Natural killer cell (primary cell): ENCODE measurements at places on chromosomes 4 and X.

DNA sequence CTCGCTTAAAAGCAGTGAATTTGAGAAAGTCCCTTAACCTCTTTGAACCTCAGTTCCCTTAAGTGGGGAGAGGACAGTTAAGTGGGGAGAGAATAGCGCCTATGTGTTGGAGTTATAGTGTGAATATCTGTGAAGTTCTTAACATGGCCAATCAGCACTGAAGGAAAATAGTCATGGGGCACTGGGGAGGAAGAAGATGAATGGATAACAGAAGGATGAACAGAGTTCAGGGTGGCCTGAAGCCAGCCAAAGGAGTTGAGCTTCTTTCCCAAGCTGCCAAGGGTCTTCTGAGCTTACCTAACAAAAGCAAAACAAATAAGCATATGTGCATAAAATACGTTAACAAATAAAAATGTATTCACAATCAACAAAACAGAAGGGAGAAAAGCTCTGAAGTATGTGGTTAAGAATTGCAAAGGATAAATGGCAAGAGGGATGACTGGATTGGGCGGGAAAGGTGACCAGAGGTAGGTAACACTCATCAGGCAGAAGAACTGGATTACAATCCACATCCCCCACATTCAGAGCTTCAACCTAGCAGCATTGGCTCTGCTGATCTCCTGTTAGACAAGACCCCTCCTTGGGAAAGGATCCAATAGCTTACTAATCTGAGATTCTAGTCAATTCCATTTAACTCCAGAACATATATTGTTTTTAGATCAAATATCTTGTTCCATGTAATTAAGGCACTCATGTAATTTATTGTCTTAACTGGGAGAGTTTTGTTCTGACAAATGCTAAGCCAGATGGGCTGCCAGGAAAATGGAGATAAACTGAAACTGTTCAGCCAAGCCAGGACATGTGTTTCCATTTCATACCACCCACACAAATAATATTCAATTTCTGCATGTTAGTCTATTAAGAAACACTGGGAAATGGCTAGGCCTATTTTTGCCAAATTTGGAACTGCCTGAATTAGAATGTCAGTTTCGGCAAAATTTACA lies 221.2 kb downstream of the LDB2 start:
- no peak overlapping the region for H3K27ac ChIP-seq
- no peaks in the 10 kb centered on the region for H3K27me3 ChIP-seq
- no peaks in the 10 kb centered on the region for H3K36me3 ChIP-seq
- H3K4me1 ChIP-seq = no peaks in the 10 kb centered on the region
- DNase-seq = no peak

DNA sequence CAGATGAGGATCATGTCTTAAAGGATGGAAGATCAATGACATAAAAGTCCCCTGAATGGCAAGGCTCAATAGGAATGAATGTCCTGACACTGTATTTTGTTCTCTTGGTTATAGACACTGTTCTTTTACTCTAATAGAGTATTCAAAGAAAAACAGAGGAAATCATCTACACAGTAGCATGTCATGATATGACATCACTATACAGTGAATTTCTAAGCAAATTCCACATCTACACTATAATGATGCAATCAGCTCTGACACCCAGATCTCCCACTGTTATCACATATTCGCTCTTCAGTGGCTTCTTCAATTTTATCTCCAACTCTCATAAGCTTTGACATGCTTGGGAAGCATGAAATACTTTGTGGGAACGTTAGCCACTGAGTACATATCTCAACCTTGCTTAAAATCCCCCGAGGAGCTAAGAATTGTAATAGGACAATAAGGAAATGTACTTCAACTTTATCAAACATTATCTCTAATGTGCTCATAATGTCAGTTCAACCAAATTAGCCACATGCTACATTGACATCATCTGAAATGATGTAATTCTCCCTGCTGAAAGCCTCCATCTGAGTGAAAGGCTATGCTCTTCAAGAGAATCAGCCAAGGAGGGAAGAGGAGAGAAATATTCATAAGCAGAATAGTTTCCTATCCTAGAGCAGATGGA lies 139.6 kb upstream of the PTCHD1 start:
- H3K4me1 ChIP-seq = no peaks in the 10 kb centered on the region
- DNase-seq = no peak
- no peaks in the 10 kb centered on the region for H3K36me3 ChIP-seq
- H3K4me3 ChIP-seq = no peak overlapping the region
- no peak overlapping the region for H3K27ac ChIP-seq

- H3K4me3 ChIP-seq = no peak overlapping the region
- no peak overlapping the region for H3K27ac ChIP-seq
- H3K27me3 ChIP-seq = no peaks in the 10 kb centered on the region
- no peaks in the 10 kb centered on the region for H3K36me3 ChIP-seq
Measured at GRCh38 chrX:15059474-15059873, 186.3 kb downstream of the MOSPD2 start.

DNA sequence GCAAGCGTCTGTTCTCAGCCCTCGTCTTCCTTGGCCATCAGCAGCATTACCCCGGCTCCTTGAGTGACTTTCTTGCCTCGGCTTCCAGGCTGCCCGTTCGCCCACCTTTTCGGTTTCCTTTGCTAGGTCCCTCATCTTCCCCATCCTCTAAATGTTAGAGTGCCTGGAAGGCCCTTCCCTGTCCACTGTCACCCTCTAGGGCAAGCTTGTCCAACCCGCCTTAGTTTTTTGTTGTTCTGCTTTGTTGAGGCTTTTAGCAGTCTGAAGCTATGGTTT lies 62.7 kb downstream of the TBC1D14 start:
- no peaks in the 10 kb centered on the region for H3K27me3 ChIP-seq
- peaks cover 8% of the 10 kb centered on the region for H3K36me3 ChIP-seq
- no peak for DNase-seq
- H3K4me3 ChIP-seq = no peak overlapping the region
- peaks cover 5% of the 10 kb centered on the region for H3K4me1 ChIP-seq

- H3K4me1 ChIP-seq = no peaks in the 10 kb centered on the region
- no peaks in the 10 kb centered on the region for H3K36me3 ChIP-seq
- no peak for DNase-seq
- no peak overlapping the region for H3K27ac ChIP-seq
Measured at GRCh38 chrX:121831601-121832000, 784.2 kb downstream of the GLUD2 start.

- H3K4me1 ChIP-seq = no peaks in the 10 kb centered on the region
- no peak overlapping the region for H3K4me3 ChIP-seq
- no peak overlapping the region for H3K27ac ChIP-seq
- no peaks in the 10 kb centered on the region for H3K27me3 ChIP-seq
- H3K36me3 ChIP-seq = no peaks in the 10 kb centered on the region
Measured at GRCh38 chr4:47744843-47745382, 93.0 kb downstream of the CORIN start.

GRCh38 chrX:32155044-32155638 lies 1056.2 kb downstream of the DMD start:
- no peak overlapping the region for H3K27ac ChIP-seq
- H3K36me3 ChIP-seq = no peaks in the 10 kb centered on the region
- H3K4me1 ChIP-seq = no peaks in the 10 kb centered on the region

- no peaks in the 10 kb centered on the region for H3K36me3 ChIP-seq
- DNase-seq = no peak
- peaks cover 2% of the 10 kb centered on the region for H3K4me1 ChIP-seq
- no peak overlapping the region for H3K4me3 ChIP-seq
- H3K27ac ChIP-seq = no peak overlapping the region
Measured at GRCh38 chr4:125393825-125394224, 79.1 kb downstream of the FAT4 start.

DNA sequence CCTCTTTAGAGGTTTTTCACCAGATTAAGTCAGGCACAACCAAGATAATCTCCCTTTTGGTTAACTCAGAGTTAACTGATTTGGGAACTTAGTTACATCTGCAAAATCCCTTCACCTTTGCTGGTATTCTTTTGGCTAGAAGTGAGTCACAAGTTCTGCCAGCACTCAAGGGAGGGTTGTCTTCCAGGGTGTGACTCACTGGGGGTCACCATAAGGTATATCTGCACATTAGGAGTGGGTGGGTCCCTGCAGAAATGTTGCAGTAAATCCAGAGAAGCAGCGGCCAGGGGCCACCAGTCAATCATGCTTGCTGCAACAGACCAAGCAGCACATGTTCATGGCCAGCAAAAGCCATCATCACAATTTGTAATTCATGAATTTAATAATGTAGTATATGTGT lies 59.8 kb upstream of the MAML3 start:
- H3K36me3 ChIP-seq = no peaks in the 10 kb centered on the region
- H3K27me3 ChIP-seq = no peaks in the 10 kb centered on the region
- DNase-seq = no peak
- H3K4me1 ChIP-seq = no peaks in the 10 kb centered on the region
- no peak overlapping the region for H3K4me3 ChIP-seq

GRCh38 chr4:109973529-109973905 lies 60.8 kb downstream of the EGF start:
- peaks cover 5% of the 10 kb centered on the region for H3K4me1 ChIP-seq
- no peaks in the 10 kb centered on the region for H3K27me3 ChIP-seq
- no peak for DNase-seq

- H3K4me1 ChIP-seq = no peaks in the 10 kb centered on the region
- no peak for DNase-seq
- H3K27me3 ChIP-seq = no peaks in the 10 kb centered on the region
- no peak overlapping the region for H3K4me3 ChIP-seq
- no peak overlapping the region for H3K27ac ChIP-seq
Measured at GRCh38 chr4:142230991-142231390, 594.6 kb downstream of the IL15 start.

- no peak overlapping the region for H3K4me3 ChIP-seq
- no peaks in the 10 kb centered on the region for H3K27me3 ChIP-seq
- no peak for DNase-seq
- no peak overlapping the region for H3K27ac ChIP-seq
Measured at GRCh38 chr4:177109769-177110168, 199.9 kb upstream of the NEIL3 start.

DNA sequence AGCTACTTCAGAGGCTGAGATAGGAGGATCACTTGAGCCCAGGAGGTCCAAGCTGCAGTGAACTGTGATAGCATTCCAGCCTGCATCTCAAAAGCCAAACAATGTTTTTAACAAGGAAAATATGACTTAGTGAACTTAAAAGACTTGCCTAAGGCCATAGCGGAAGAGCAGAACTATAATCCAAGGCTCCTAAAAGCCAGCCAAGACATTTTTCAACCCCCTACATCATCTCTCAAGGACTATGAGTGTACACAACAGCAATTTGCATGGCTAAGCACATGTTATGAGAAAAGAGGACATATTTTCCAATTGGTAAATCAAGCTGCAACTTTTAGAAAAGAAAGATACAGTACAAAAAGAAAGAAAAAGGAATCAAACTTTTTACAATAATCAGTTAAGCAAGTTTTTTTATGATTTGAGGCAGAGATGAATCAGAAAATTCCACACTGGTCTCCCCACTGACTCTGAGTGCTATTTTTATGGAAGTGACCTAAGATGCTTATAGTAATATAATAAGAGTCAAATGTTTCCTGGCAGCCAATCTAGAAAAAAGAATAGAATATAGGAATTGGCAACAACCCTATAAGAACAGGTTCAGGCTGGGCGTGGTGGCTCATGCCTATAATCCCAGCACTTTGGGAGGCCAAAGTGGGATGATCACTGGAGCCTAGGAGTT lies 9.8 kb upstream of the ACOT9 start:
- no peak for DNase-seq
- H3K4me1 ChIP-seq = no peaks in the 10 kb centered on the region
- no peak overlapping the region for H3K4me3 ChIP-seq
- no peak overlapping the region for H3K27ac ChIP-seq

DNA sequence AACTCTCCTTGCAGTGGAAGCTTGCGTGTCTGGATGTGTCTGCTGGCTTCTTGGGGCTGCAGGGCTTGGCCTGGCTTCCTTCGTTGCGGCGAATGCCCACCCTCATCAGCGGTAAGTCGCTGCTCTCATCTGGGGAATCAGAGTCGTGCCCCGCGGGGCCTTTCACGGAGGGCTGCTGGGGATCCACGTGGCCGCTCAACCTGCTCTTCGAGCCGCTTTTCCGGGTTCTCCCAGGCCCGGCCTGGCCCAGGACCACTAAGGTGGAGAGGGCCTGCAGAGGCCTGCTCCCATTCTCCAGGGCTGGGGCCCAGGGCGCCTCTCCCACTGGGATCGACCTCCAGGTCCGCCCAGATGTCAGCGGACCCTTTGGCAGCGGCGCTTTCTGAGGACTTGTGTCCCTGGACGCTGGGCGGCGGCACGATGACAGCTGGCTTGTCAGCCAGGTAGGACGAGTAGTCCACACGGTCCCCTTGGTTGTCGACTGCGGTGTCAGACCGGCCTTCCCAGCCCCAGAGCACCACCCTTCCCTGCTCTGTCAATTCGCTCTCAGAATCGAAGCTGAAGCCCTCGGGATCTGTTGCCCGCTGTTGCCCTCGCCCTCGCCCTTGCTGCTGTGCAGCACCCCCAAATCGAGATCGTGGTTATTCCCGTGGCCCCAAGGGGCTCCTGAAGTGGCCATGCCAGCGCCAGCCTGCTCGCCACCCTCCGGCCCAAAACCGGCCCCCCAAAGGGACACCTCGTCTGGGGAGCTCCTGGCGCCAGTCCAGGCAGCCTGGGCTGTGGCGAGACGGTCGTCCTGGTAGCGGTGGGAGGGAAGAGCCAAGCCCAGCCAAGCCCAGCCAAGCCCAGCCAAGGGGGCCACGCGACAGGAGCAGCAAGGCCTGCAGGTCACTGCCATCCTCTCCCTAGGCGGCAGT lies 37.8 kb upstream of the NHSL2 start:
- no peak overlapping the region for H3K27ac ChIP-seq
- no peak for DNase-seq
- H3K36me3 ChIP-seq = no peaks in the 10 kb centered on the region
- no peak overlapping the region for H3K4me3 ChIP-seq
- no peaks in the 10 kb centered on the region for H3K27me3 ChIP-seq

- H3K36me3 ChIP-seq = no peaks in the 10 kb centered on the region
- peaks cover 9% of the 10 kb centered on the region for H3K4me1 ChIP-seq
- peak overlapping the region; percentile 58 for H3K4me3 ChIP-seq
- peak overlapping the region; percentile 18 for H3K27ac ChIP-seq
- DNase-seq = no peak
Measured at GRCh38 chr4:109729117-109729717, 653 bp downstream of the PLA2G12A start.

GRCh38 chr4:101290654-101291053 lies 56.7 kb downstream of the PPP3CA start:
- H3K36me3 ChIP-seq = no peaks in the 10 kb centered on the region
- H3K4me3 ChIP-seq = no peak overlapping the region
- H3K27ac ChIP-seq = no peak overlapping the region

GRCh38 chrX:43703211-43703791 lies 47.2 kb downstream of the MAOA start:
- no peaks in the 10 kb centered on the region for H3K4me1 ChIP-seq
- no peak overlapping the region for H3K4me3 ChIP-seq
- no peaks in the 10 kb centered on the region for H3K36me3 ChIP-seq
- H3K27ac ChIP-seq = no peak overlapping the region
- no peaks in the 10 kb centered on the region for H3K27me3 ChIP-seq

DNA sequence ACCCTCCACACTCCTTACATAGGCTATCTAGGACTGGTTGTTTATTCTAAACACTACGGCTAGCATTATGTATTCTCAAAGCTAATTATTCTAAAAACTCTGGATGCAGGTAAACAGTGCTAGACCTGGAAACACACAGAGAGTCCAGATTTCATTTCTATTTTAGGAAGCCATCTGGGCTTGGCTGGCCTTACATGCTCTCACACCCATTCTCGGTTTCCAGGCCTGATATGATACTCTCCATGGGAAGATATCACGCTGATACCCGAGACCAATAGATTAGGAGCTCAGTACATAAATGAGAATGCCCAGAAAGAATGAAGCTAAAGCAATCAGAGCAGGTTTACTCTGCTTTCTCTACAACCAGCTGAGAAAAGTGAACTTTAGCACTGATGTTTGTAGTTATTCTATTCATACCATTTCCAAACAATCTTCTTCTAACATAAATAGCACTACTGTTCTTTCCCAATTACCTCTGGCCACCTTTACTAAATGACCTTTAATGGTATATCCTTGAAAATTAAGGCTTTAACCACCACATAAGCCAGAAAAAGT lies 973.3 kb downstream of the PCDH18 start:
- no peak for DNase-seq
- no peak overlapping the region for H3K4me3 ChIP-seq
- no peaks in the 10 kb centered on the region for H3K36me3 ChIP-seq
- no peaks in the 10 kb centered on the region for H3K27me3 ChIP-seq
- no peak overlapping the region for H3K27ac ChIP-seq
